ENCODE measurements at places on chromosomes 5 and 9. TPM values are rescaled to one million over a fixed set of nuclear protein-coding genes. Genes with fewer than 3 reads are reported as not detected.

- no peaks in the 10 kb centered on the region for H3K36me3 ChIP-seq
- no peaks in the 10 kb centered on the region for H3K4me1 ChIP-seq
- H3K4me3 ChIP-seq = no peak overlapping the region
Observed at GRCh38 chr9:88018101-88018500, 43.8 kb upstream of the CDK20 start.

DNA sequence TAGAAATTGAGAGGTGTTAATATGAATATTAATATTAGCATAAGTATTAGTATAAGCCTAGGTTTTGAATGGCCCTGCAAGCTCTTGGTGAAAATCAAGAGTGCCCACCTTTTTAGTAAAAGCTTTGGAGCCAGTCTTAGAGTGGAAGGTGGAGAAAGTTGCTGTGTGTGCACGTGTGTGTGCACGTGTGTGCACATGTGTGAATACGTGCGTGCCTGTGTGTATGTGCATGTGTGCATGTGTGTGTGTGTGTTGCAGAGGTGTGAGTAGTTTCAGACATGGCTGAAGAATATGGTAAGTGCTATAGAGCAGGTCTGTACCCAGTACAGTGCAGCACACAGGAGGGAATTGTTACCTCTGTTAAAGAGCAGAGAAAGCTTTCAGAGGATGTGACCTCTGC, 74.3 kb downstream of the BOD1 start:
- H3K27ac ChIP-seq = no peak overlapping the region
- H3K4me3 ChIP-seq = no peak overlapping the region
- H3K36me3 ChIP-seq = no peaks in the 10 kb centered on the region
- no peaks in the 10 kb centered on the region for H3K4me1 ChIP-seq

- H3K4me3 ChIP-seq = no peak overlapping the region
- H3K27ac ChIP-seq = no peak overlapping the region
- H3K27me3 ChIP-seq = no peaks in the 10 kb centered on the region
Observed at GRCh38 chr9:97714435-97714834, 17.3 kb upstream of the XPA start.

Gene AMBP
- total RNA-seq = not detected

Gene PLPP1
- 127 TPM for total RNA-seq

Gene STPG3
- total RNA-seq = not detected

Gene ENG
- 339 TPM for total RNA-seq

Measured in aorta (tissue), 5 donors.